ENCODE measurements at places on chromosomes 16 and 17.

DNA sequence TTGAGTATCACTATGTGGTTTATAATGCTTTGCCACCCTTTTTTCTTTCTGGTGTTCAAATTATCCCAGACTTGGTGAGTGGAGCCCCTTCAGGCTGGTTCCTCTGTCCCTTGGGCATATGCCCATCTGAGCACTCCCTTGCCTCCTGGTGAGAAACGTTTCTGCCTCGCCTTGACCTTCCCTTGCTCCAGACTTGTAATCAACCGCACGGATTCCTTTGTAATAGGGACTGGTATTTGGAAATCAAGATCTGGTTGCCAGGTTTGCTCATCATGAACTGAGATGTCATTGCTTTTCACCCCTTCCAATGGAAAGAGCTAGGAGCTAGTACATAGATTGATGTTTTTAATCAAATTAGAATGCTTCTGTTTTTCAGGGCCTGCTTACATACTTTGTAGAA, 43.7 kb downstream of the SEC14L1 start:
- H3K27me3 ChIP-seq: no peaks in the 10 kb centered on the region
- H3K4me3 ChIP-seq: no peak overlapping the region
- peaks cover 11% of the 10 kb centered on the region for H3K36me3 ChIP-seq

- DNase-seq: no peak
- H3K4me1 ChIP-seq: peaks cover 59% of the 10 kb centered on the region
- H3K36me3 ChIP-seq: peaks cover 27% of the 10 kb centered on the region
- peaks cover 2% of the 10 kb centered on the region for H3K27me3 ChIP-seq
- peak overlapping the region; percentile 86 for H3K4me3 ChIP-seq
Measured at GRCh38 chr17:78357672-78358537, 2.0 kb downstream of the SOCS3 start.

- H3K36me3 ChIP-seq: no peaks in the 10 kb centered on the region
- no peak overlapping the region for H3K27ac ChIP-seq
- H3K4me1 ChIP-seq: peaks cover 57% of the 10 kb centered on the region
Measured at GRCh38 chr17:73582821-73583220, 61.4 kb downstream of the SDK2 start.

DNA sequence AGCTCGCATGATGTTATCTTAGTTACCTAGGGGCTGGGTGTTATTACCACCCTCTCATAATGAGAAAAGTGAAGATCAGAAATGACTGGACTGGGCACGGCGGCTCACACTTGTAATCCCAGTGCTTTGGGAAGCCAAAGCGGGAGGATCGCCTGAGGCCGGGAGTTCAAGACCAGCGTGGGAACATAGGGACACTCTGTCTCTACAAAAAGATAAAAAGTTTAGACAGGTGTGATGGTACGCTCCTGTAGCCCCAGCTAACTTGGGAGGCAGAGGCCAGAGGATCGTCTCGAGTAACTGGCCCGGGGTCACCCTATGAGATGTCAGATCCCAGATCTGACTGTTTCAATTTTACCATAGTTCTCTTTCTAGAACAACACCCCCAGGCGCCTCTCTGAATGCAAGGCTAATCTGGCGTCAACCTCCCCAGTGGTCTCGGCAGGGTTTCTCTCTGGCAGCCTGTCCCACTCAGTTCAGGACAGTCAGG, 1.9 kb upstream of the CCDC102A start:
- peak overlapping the region; percentile 95 for H3K27ac ChIP-seq
- no peak for DNase-seq
- H3K27me3 ChIP-seq: no peaks in the 10 kb centered on the region
- H3K4me3 ChIP-seq: peak overlapping the region; percentile 90
- H3K36me3 ChIP-seq: peaks cover 1% of the 10 kb centered on the region

GRCh38 chr16:60463986-60464385, 1572.3 kb downstream of the CDH8 start:
- H3K27me3 ChIP-seq: no peaks in the 10 kb centered on the region
- no peak overlapping the region for H3K4me3 ChIP-seq
- no peaks in the 10 kb centered on the region for H3K4me1 ChIP-seq
- H3K27ac ChIP-seq: no peak overlapping the region

DNA sequence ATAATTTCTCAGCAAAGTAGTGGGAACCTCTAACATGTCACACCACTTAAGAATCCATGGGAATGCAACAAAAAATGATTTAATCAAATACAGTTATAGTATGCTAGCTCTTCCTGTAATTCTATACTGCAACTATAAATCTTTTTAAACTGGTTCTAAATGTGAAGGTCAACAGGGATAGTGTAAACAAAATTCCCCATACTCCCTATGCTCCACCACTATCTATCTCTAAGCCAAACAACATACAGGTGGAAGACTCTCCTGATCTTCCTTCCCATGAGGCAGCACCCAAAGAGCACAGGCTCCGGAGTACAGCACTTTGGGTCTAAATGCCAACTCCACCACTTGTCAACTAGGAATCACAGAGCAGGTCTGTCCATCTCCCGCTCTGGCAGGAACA, 4.4 kb downstream of the XPO6 start:
- no peak overlapping the region for H3K4me3 ChIP-seq
- peaks cover 28% of the 10 kb centered on the region for H3K36me3 ChIP-seq
- peak overlapping the region; percentile 30 for H3K27ac ChIP-seq
- H3K27me3 ChIP-seq: no peaks in the 10 kb centered on the region
- H3K4me1 ChIP-seq: peaks cover 39% of the 10 kb centered on the region
- DNase-seq: no peak

- no peak for DNase-seq
- no peak overlapping the region for H3K4me3 ChIP-seq
- no peaks in the 10 kb centered on the region for H3K27me3 ChIP-seq
- H3K4me1 ChIP-seq: no peaks in the 10 kb centered on the region
Measured at GRCh38 chr17:81086789-81087551, 52.0 kb downstream of the BAIAP2 start.

DNA sequence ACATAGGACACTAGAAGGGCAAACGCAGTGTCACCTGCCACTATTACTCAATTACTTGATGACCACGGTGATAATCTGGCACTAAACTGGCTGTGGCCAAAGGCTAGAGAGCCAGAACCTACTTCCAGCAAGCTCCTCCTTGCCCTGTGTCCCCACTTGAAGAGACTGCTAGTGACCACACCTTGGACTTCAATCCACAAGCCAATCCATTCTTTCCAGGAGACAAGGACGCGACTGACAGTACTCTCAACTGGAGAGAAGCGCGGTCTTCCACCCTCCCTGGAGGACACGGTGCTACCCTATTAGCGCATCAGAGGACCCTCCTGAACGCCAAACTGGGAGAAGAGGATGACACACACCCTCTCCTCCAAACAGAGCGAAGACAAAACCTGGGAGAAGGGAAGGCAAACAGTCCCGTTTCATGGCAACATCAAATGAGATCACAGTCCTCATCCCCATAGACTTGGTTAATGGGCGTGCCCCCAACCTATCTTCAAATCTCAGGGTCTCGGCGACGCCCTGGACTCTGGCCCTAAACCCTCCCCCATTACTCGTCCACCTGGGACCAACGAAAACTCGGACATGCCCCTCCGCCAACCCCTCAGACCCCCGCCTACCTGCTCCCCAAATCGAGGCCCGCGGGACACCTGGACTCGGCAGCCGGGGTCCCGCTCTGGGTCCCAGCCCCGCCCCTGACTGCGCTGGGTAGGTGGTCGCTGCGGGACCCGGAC, 508 bp downstream of the FLCN start:
- H3K36me3 ChIP-seq: peaks cover 26% of the 10 kb centered on the region
- H3K4me1 ChIP-seq: peaks cover 14% of the 10 kb centered on the region
- H3K27me3 ChIP-seq: no peaks in the 10 kb centered on the region
- peak; percentile 21 for DNase-seq

- H3K4me1 ChIP-seq: no peaks in the 10 kb centered on the region
- H3K36me3 ChIP-seq: peaks cover 67% of the 10 kb centered on the region
- H3K27me3 ChIP-seq: no peaks in the 10 kb centered on the region
Measured at GRCh38 chr16:70766176-70766575, 34.8 kb downstream of the VAC14 start.

- H3K4me1 ChIP-seq: peaks cover 89% of the 10 kb centered on the region
- peaks cover 26% of the 10 kb centered on the region for H3K36me3 ChIP-seq
- peak overlapping the region; percentile 96 for H3K27ac ChIP-seq
- DNase-seq: no peak
- peak overlapping the region; percentile 70 for H3K4me3 ChIP-seq
Measured at GRCh38 chr17:63934183-63935112, 2.3 kb upstream of the CD79B start.

GRCh38 chr17:48228720-48229119, 121.2 kb downstream of the SNX11 start:
- peaks cover 10% of the 10 kb centered on the region for H3K36me3 ChIP-seq
- H3K27ac ChIP-seq: no peak overlapping the region
- no peak overlapping the region for H3K4me3 ChIP-seq
- no peaks in the 10 kb centered on the region for H3K4me1 ChIP-seq
- DNase-seq: no peak
- H3K27me3 ChIP-seq: peaks cover 2% of the 10 kb centered on the region

DNA sequence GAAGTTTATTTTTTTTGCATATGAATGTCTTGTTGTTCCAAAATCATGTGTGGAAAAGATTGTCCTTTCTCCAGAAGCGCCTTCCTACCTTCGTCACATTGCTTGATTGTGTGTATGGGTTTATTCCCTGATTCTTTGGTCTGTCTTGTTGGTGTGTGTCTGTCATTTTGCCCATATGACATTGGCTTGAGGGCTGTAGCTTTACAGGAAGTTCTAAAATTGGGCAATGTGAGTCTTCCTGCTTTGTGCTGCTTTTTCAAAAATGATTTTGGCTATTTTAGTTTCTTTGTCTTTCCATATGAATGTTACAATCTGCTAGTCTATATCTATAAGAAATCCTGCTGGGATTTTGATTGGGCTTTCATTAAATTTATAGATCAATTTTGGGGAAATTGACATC, 217.2 kb downstream of the SNX29 start:
- no peaks in the 10 kb centered on the region for H3K27me3 ChIP-seq
- DNase-seq: no peak
- no peak overlapping the region for H3K4me3 ChIP-seq
- H3K27ac ChIP-seq: no peak overlapping the region
- H3K4me1 ChIP-seq: peaks cover 6% of the 10 kb centered on the region

DNA sequence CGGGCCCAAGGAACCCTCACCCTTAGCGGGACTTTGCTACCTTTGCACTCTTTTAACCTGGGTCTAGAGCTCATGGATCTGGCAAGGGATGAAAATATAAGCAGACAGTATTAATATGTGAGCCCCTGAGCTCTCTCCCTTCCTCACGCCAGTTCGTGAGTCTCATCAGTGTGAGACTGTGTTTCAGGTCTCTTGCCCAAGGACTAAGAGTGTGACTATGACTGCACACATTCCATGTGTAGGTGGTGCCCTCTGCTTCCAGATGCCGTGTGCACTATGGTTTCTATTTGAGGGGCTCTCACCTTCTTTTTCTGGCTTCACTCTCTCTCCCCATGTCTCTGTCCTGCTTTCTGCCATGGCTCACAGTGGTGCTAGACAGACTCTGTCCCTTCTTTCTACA, 40.5 kb downstream of the DHRS7B start:
- no peak for DNase-seq
- H3K4me1 ChIP-seq: peaks cover 17% of the 10 kb centered on the region
- no peak overlapping the region for H3K4me3 ChIP-seq
- no peaks in the 10 kb centered on the region for H3K27me3 ChIP-seq
- H3K36me3 ChIP-seq: peaks cover 7% of the 10 kb centered on the region

DNA sequence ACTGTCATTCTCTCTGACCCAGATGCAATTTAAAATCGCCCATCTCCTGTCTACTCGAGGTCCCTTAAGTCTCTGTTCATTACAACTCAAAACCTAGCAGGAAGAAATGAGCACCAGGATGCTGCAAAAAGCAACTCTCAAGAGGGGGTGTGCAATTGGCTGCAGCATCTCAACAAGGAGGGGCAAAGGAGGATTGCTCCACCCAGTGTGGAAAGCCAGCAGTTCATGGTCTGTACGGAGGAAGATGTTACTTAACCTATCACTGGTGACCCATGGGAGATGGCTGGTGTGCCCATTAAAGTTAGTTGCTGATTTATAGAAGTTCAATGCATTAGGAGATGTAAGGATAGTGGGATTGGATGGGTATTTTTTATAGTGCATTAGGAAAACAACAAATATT, 147.4 kb downstream of the CDK5R1 start:
- H3K4me3 ChIP-seq: no peak overlapping the region
- H3K36me3 ChIP-seq: peaks cover 3% of the 10 kb centered on the region
- H3K27ac ChIP-seq: no peak overlapping the region
- DNase-seq: no peak

DNA sequence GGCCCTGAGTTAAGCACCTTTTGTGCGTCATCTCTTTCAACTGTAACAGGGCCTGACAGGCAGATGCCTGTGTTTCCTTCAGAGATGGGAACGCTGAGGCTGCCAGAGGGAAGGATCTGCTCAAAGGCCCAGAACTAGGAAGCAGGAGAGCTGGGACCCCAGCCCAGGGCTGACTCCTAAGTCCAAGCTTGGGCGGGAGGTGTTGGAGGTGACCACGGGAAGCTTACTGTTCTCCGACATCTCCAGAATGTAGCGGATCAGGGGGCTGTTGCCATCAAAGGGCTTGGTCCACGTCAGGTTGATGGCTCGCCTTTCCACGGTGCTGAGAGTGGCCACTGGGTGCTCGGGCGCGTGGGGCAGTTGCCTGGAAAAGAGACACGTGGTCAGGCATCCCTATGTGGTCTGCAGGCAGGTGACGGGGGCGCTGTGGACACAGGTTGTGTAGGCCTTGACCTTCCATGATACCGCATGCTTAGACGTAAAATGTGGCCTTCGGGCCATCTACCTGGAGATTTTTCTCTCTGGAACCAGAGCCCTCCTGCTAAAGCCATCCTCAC, 111.4 kb upstream of the CDC42EP4 start:
- H3K4me3 ChIP-seq: no peak overlapping the region
- DNase-seq: no peak
- no peaks in the 10 kb centered on the region for H3K27me3 ChIP-seq

GRCh38 chr16:89268585-89268984, 51.1 kb downstream of the ZNF778 start:
- H3K4me1 ChIP-seq: no peaks in the 10 kb centered on the region
- H3K4me3 ChIP-seq: no peak overlapping the region
- H3K27me3 ChIP-seq: no peaks in the 10 kb centered on the region
- H3K36me3 ChIP-seq: peaks cover 71% of the 10 kb centered on the region
- DNase-seq: no peak

DNA sequence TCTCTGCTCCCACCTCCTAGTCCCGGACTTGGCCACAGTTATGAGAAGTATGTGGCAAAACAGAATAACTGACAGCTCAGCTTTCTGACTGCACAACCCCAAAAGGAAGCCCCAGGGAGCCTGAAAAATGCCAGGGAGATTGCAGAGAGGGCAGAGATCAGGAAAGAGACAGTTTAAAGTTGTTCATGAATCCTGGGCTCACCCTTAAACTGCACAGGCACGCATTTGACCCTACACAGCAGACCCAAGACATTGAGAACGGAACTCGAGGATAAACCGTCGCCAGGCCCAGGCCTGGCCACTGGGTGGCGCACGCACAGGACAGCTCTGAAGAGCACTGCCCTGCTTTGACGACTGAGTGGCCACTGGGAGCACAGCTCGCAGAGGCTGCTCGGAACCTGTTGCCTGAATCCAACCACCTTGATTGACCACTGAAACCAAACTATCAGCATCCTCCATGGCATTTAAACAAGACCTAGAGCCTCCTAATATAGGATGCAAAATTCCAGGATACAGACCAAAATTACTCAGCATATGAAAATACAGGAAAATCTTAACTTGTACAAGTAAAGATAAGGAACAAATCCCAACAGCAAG, 114.0 kb downstream of the C16orf95 start:
- H3K4me1 ChIP-seq: no peaks in the 10 kb centered on the region
- H3K36me3 ChIP-seq: no peaks in the 10 kb centered on the region
- no peak overlapping the region for H3K4me3 ChIP-seq
- peaks cover 13% of the 10 kb centered on the region for H3K27me3 ChIP-seq
- H3K27ac ChIP-seq: no peak overlapping the region

- no peaks in the 10 kb centered on the region for H3K36me3 ChIP-seq
- DNase-seq: no peak
- H3K27ac ChIP-seq: no peak overlapping the region
- H3K4me1 ChIP-seq: no peaks in the 10 kb centered on the region
- H3K4me3 ChIP-seq: no peak overlapping the region
- peaks cover 47% of the 10 kb centered on the region for H3K27me3 ChIP-seq
Measured at GRCh38 chr16:66359811-66360608, 6.5 kb upstream of the CDH5 start.
